Fibroblast of villous mesenchyme (primary cell): ENCODE measurements at places on chromosomes 6 and 20.
A peak's percentile ranks its signal among the peaks of the same experiment; 100 is the strongest.

- peak; percentile 90 for DNase-seq
Observed at GRCh38 chr6:4776131-4776492, at the start of gene CDYL. CDYL (plus strand) TSS chr6:4776404; CDS start chr6:4776784, 380 bp downstream.

- DNase-seq: no peak
Observed at GRCh38 chr6:98067375-98067774, 767.0 kb upstream of the POU3F2 start.

DNA sequence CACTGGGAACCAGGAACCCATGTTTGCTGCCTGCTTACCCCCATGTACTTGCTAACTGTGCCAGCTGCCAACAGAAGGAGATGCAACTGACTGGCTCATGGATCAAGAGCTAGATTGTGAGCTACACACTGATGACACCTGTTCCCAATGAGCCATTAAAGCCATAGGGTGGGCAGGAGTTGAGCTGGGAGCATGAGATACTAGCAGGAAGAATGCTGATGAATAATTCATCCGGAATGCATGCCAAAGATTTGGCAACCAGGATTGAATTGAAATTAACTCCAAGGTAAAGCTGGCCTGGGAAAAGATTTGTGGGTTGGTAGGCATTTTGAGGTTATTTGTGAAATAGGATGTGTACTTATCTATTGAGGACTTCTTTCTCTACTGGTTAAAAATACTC is 631.1 kb downstream of the KIF16B start:
- DNase-seq: no peak

DNA sequence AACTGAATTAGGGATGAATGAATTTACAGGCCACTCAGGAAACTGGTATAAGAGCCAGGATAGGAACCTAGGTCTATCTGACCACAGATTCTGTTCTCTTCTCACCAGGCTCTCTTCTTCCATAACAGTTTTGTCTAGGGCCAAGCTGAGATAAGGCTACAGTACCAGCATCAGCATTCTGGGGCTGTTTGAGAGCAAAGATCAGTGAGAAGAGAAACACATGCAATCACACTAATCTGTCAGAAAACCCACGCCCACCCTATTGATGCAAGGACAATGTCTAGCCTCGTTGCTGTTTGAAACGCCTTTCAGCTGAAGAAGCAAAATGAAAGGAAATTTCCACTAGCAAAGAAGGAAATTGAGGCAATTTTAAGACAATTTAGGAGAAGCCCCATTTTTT is 137.7 kb downstream of the LCA5 start:
- DNase-seq: no peak

DNA sequence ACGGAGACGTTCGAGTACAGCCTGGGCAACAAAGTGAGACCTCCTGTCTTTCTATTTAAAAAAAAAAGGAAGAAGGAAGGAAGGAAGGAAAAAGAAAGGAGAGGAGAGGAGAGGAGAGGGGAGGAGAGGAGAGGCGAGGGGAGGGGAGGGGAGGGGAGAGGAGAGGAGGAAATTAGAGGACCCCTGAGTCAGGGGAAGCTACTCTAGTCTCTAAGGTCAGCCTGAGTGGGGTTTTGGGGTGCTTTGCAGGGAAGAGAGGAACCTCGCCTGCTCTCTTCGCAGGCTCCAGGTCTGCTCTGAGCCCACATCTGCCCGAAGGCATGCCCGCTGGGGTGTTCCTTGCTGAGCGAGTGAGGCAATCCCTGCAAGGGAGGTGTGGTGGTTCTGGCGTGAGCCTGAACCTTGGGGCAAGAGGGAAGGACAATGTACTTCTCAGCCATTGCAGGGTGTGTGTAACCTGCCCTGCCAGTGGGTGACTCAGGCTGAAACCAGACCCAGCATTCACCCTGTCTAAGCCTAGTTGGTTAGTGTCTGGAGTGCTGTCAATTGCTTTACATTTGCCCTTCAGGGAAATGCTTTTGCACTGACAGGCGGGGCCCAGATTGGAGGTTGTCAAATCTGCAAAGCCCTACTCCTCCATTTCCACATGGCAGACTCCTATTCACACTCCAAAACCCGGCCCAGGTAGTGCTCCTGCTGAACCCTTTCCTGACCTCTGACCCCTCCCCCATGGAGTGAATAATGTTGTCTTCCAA is 15.3 kb upstream of the MMP9 start:
- peak; percentile 28 for DNase-seq

GRCh38 chr6:168280020-168280898 is 39.3 kb downstream of the DACT2 start:
- DNase-seq: no peak

DNA sequence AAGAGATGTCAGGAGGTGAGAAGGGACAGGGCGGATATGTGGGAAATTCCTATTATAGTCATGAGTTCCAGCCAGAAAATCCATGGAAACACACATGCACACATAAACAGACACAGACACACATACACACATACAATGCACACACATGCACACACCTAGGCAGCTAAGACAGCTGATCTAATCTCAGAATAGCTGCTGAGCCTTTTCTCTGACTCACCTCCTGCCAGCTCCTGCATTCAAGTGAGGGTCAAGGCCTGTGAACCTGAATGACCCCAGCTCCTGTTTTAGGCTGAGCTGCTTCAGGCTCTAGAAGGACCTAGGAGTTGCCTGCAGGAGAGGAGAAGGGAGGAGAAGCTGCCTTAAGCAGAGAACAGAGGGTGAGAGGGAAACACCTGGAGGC is 21.6 kb upstream of the RAET1L start:
- no peak for DNase-seq

GRCh38 chr6:116561377-116562018 is 7.9 kb downstream of the CALHM4 start:
- peak; percentile 77 for DNase-seq

DNA sequence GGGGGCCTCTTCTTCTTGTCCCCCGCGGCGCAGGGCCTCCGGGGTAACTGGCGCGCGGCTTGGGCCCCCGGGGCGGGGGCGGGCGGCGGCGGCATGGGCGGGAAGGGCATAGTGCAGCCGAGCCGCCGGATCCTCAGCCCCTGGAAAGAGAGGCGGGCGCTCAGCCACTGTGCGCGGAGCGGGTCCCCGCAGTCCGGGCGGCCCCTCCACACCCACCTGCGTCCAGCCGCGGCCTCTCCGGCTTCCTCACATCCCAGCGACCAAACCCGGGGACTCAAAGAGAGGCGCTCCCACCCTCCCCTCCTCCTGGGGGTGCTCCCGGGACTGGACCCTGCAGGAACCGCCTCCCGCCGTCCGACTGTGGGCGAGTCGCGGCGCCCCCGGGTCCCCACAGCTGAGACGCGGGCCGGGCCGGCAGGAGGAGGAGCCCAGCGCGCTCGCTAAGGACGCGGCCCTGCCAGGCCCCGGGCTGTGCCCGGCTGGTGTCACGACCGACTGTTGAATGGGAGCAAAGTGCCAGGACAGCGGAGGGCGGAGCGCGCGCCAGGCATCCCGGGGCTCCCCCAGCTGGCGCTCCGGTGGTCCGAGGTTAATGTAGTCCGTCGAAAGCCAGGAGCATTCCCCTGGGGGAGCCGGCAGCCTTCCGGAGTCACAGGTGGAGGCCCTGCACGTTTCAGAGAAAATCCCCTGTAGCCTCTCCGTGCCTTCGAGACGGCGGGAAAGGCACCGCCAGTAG is at the start of gene PRR18:
Gene PRR18, minus strand, starts transcription at position 360 of the 736 bp plus-strand sequence. Its CDS starts 250 bp downstream, at position 110.
- no peak for DNase-seq

GRCh38 chr20:6768228-6769140 is 998 bp downstream of the BMP2 start:
- DNase-seq: peak; percentile 40

- peak; percentile 58 for DNase-seq
Observed at GRCh38 chr6:43771210-43771857, 1.3 kb downstream of the VEGFA start.

GRCh38 chr6:134821928-134822864 is 127.7 kb downstream of the ALDH8A1 start:
- DNase-seq: peak; percentile 56

DNA sequence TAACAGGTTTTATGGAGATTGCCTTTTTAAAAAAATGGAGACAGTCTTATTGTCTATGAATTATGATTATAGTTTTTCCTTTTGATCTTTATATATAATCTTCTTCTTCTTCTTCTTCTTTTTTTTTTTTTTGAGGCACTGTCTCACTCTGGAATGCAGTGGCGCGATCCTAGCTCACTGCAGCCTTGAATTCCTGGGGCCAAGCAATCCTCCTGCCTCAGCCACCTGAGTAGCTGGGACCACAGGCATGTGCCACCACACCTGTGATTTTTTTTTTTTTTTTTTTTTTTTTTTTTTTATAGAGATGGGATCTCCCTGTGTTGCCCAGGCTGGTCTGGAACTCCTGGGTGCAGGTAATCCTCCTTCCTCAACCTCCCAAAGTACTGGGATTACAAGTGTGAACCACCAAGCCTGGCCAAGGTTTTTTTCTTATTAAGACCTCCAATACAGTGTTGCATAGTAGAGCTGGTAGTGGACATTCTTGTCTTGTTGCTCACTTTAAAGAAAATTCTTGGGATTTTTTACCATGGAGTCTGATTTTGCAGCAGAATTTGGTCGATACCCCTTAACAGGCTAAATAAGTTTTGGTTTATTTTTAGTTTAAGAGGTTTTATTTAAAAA is 46.5 kb downstream of the STK4 start:
- no peak for DNase-seq

- DNase-seq: no peak
Observed at GRCh38 chr20:11305406-11305805, 612.3 kb upstream of the BTBD3 start.

DNA sequence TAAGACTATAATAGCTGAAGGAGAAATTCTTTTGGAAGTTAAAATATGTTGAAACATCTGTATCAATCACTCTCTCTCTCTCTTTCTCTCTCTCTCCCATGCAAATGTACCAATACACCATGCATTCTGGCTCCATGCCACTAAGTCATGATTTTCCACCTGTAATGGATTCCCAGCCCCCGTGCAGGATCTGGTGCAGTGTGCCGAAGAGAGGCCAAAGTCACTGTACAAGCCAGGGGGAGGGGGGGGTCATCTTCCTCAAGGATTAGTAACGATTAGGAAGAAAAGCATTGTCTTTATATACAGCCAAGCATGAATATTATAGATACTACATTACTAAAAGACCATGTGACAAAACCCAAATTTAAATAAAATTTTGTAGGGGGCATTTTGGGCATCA is 725.1 kb downstream of the KIF16B start:
- no peak for DNase-seq

DNA sequence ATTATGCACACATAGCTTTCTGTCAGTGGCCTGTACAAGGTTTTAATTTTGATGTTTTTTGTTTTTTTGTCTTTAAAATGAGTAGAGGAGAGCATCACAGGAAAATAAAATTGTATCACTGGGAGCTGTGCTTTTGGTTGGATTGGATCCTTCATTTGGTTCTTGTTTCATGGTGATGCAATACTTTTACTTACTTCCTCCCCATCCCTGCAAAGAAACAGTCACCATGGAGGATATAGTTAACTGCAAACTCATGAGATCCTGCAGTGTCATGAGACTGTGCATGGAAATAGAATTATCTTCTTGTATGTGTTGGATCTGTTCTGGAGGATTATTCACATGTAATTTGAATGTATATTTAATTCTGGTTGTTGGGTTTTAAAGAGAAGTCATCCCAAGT is 122.3 kb downstream of the JARID2 start:
- no peak for DNase-seq

- DNase-seq: no peak
Observed at GRCh38 chr6:167079853-167080297, 43.0 kb upstream of the CCR6 start.

GRCh38 chr20:53419693-53420460 is 173.8 kb downstream of the ZNF217 start:
- no peak for DNase-seq

GRCh38 chr6:170165085-170165470 is 125.8 kb downstream of the DLL1 start:
- DNase-seq: peak; percentile 7

- no peak for DNase-seq
Observed at GRCh38 chr6:42255050-42255449, 37.4 kb upstream of the MRPS10 start.

GRCh38 chr6:157068691-157069324 is 254.5 kb downstream of the TMEM242 start:
- peak; percentile 38 for DNase-seq

GRCh38 chr6:15936503-15936902 is 192.4 kb upstream of the MYLIP start:
- DNase-seq: no peak

GRCh38 chr20:41553142-41553879 is 64.9 kb downstream of the CHD6 start:
- no peak for DNase-seq

GRCh38 chr6:168158213-168158979 is 79.4 kb upstream of the FRMD1 start:
- peak; percentile 45 for DNase-seq

GRCh38 chr6:32254761-32255198 is 30.9 kb upstream of the NOTCH4 start:
- no peak for DNase-seq

DNA sequence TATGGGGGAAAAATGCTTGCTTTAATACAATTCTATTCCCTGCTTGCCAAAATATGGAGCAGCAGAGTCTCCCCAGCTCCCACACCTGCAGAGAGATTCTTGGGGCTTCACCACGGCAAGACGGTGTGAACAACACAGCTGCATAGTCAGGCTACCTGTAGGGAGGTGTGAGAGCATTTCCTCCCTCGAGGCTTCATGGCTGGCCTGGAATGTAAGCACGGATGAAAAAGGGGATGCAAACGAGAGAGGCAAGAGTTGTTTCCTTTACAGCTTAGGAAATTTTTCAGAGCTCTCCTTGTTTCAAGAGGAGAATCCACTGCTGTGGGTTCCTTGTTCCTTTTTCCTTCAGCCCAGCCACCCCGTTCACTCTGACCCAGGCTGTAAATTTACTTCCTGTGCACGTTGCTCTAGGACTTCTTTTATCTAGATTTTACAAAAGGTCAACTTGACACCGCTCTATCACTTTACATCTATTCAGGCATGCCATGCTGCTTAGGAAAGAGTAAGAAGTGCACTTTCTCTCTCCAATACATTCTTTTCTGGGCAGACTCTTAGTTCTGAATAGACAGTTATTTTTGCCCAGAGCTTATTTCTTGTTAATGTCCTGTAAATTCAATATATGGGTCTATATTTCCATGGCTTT is 197.1 kb downstream of the KHDC1L start:
- no peak for DNase-seq

DNA sequence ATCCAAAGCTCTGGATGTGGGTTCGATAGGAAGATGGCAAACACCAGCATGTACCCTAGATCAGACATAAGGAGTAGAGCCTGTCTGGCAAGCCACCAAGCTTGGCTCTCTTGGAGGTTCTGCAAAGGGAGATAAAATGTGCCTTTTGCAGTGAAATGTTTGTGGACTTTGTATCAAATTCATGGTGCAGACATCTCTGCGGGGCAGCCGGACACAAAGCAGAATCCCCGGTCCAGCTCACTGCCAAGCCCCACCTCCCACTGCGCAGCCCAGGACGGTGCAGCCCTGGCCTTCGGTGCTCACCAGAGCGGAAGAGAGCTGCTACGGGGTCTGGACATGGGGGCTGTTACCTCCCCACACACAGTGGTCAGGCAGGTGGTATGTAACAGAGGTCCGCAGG is 333.6 kb upstream of the JARID2 start:
- no peak for DNase-seq

DNA sequence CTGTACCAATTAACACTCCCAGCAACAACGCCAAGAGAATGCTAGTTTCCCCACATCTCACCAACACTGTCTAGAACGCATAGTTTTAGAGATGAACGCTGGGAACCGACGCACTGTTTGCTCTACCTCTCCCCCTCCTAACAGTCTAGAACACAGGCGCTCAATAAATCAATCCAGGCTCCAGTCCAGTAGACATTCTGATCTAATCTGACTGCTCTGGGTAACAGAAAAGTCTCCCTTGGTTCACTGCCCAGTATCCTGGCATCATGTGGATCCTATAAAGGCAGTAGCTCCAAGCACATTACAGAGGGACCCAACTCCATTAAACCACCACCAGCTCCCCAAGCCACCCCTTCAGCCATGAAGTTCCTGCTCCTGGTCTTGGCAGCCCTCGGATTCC is at the start of gene DEFB132:
Gene DEFB132, plus strand, starts transcription at position 306 of the 400 bp plus-strand sequence. Its CDS starts 55 bp downstream, at position 361.
- no peak for DNase-seq

- no peak for DNase-seq
Observed at GRCh38 chr6:170010665-170011203, 259.3 kb downstream of the ERMARD start.
